ENCODE measurements at places on chromosomes 11 and 22. TPM values are rescaled to one million over a fixed set of nuclear protein-coding genes. Genes with fewer than 3 reads are reported as not detected.

DNA sequence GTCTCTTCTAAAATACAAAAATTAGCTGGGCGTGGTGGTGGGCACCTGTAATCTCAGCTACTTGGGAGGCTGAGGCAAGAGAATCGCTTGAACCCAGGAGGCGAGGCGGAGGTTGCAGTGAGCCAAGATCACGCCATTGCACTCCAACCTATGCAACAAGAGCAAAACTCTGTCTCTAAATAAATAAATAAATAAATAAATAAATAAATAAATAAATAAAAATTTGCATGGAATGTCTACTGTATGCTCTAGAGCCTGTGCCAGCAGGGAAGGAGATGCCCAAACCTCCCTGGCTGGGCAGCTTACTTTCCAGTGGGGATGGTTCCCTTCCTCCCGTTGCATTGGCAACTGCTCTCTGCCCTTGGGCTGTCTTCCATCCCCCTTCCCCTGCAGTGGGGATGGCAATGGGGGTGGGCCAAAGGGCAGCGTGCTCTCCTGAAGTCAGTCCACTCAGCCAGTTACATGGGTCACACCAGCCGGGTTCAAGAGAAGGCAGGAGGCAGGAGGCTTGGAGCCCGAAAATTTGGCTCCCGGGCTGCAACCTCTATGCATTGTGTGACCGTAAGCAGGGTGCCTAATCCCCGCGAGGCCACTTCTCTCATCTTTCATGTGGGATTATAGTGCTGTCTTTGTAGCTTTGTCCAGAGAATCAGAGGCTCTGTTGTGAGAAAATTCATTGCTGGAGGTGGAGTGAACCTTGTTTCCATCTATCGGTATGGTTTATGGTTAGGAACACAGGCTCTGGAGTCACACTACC is 1.4 kb upstream of the LRRC10B start:
- DNase-seq = no peak

- DNase-seq = peak; percentile 46
Measured at GRCh38 chr11:47270331-47271271, 668 bp downstream of the MADD start.

- DNase-seq = no peak
Measured at GRCh38 chr22:50314081-50314454, 6.6 kb upstream of the PLXNB2 start.

DNA sequence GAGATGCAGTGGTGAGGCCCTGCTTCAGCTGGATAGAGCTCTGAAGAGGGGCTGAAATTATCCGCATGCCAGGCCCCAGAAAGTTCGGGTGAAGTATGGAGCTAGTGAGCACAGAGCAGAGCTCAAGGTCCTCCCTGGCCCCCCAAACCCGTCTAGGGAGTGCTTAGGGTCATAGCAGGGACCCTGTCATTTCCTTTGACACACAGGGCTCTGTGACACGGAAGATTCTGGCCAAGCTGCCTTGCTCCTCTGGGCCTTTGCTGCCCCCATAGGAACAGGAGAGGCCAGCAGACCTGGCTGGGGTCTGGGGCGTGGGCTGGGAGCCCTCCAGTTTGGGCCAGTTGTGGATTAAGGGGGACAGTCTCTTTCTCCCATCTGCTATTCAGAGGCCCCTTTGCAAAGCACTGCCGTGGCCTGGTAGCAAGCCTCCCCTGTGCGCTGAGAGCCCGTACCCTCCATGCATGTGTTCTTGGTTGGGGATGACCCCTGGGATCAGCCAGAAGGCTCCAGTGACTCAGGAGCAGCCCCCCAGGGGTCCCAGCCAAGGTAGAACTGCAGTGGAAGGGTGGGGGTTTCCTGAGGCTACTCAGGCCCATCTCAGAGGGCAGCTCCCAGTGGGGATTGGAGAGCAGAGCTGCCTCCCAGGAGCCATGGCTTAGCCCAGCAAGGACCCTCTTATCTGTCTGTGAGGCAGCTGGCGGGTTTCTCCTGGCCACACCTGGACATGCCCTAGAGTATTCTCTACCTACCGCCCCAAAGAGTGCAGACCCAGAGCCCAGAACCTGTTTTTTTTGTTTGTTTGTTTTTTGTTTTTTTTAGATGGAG is 42.3 kb downstream of the RNF141 start:
- no peak for DNase-seq

DNA sequence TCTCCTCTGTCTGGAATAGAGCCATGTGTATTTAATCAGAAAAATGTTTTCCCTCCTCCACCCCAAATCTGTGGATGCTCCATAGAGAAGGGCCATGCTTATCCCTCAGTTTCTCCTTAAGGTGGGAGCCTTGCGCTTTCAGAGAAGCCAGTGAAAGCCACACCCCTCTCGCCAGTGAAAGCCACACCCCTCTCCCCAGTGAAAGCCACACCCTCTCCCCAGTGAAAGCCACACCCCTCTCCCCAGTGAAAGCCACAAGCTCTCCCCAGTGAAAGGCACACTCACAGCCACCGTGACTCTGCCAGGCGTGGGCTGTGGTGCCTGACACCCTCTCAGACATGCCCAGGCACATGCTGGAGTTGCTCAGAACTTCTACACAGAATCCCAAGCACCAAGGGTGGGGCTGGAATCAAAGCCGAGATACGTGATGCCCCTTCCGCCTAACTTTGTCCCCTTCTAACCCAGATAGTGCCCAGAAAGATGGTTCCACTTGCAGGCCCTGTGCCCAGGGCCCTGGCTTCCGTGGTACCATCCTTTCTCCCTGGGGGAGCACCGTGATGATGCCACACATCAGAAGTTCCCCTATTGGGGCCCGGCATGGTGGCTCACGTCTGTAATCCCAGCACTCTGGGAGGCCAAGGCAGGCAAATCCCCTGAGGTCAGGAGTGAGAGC is 16.5 kb upstream of the PRR5 start:
- no peak for DNase-seq

DNA sequence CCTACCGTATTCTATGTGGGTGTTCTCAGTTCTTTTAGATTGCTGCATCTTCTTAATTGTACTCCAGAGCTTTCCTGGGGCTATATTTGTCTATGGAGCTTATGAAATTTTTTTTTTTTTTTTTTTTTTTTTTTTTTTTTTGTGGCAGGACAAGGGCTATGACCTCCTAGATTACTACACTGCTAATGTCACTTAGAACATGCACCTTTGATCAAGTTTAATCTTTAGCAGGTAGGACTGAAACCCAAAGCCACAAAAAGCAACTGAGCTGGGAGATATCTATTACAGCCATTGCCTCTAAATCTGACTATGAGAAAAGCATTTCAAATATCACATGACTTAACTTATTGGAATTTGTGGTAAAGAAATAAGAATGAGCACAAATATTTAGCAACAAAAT is 21.7 kb upstream of the ABTB2 start:
- DNase-seq = no peak

DNA sequence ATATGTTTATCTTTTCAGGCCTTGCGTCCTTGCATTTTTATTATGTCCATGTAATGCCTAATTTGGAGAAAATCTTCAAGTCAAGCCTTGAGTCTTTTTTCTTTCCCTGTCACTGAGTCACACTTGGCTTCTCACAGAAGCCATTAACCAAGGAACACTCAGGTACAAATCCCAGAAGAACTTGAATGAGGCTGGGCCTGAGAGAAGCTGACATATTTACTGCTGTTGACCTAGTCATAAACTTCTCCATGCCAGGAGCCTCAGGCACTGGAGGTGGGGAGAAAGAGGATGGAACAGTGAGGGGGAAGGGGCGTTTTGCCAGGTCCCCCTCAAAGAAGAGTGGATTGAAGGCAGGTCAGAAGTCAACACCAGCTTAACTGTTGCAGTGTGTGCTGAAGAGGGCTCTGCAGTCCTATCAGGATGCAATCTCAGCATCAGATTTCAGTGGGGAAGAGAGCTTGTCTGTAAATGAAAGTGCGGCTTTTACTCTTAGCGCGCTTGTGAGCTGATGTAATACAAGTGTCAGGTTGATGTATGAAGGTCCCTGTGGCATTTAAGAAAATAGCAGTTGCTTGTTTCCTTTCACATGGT is 526.0 kb downstream of the ETS1 start:
- no peak for DNase-seq

Gene F2
- total RNA-seq = 0.17 TPM

Gene DGCR6
- total RNA-seq = 47.0 TPM

Gene FDXACB1
- 1.00 TPM for total RNA-seq

Gene SCGB1C1
- total RNA-seq = not detected

Gene BIRC2
- 32.7 TPM for total RNA-seq

Gene OVOL1
- total RNA-seq = not detected

Gene CHRM4
- total RNA-seq = not detected

All from heart left ventricle (tissue), 16 donors.